ENCODE measurements at places on chromosomes 16 and 17.
A peak's percentile ranks its signal among the peaks of the same experiment; 100 is the strongest.

GRCh38 chr17:8649157-8650118 lies 18.9 kb upstream of the MYH10 start:
- no peak for DNase-seq

DNA sequence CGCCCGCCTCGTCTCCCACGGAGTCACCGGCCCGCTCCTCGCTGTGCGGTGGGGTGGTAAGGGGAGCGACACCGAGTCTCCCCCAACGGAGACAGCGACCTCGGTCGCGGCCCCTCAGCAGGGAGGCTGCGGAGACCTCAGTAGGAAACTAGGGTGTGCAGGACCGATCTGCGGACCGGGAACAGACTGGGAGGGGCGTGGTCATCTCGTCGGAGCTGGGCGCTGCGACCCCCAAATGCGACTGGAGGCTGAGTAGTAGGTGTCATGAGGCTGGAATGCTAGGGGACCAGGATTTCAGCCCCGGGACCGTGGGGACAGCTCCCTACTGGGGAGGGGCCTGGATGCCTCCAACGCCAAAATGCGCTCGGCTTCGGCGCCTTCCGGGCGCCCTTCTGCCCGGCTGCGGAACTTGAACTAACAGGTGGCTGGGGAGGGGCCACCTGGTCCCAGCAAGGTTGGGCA lies 1.3 kb downstream of the CACNG4 start:
- no peak for DNase-seq

- DNase-seq: peak; percentile 37
Observed at GRCh38 chr17:57612202-57613071, 132.7 kb downstream of the CCDC182 start.

- no peak for DNase-seq
Observed at GRCh38 chr17:33099252-33099651, 107.6 kb downstream of the SPACA3 start.

- DNase-seq: no peak
Observed at GRCh38 chr17:65515512-65515911, 45.9 kb downstream of the AXIN2 start.

DNA sequence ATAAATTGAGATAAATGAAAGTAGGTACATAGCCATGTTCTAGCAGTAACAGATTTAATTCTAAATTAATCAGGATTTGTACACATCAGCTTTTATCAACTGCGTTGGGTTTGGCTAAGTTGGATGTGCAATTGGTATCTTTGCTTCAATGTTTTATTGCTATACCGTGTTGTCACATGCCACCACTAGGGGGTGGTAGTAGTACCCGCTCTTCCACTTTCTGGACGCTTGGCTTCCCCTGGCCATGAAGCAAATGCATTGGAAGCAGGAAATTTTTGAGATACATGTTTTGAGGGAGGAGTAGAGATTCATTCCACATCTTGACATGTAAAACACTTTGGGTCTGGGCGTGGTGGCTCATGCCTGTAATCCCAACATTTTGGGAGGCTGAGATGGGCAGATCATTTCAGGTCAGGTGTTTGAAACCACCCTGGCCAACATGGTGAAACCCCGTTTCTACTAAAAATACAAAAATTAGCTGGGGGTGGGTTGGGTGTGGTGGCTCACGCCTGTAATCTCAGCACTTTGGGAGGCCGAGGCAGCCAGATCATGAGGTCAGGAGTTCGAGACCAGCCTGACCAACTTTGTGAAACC lies 58.6 kb downstream of the EMP2 start:
- peak; percentile 73 for DNase-seq

DNA sequence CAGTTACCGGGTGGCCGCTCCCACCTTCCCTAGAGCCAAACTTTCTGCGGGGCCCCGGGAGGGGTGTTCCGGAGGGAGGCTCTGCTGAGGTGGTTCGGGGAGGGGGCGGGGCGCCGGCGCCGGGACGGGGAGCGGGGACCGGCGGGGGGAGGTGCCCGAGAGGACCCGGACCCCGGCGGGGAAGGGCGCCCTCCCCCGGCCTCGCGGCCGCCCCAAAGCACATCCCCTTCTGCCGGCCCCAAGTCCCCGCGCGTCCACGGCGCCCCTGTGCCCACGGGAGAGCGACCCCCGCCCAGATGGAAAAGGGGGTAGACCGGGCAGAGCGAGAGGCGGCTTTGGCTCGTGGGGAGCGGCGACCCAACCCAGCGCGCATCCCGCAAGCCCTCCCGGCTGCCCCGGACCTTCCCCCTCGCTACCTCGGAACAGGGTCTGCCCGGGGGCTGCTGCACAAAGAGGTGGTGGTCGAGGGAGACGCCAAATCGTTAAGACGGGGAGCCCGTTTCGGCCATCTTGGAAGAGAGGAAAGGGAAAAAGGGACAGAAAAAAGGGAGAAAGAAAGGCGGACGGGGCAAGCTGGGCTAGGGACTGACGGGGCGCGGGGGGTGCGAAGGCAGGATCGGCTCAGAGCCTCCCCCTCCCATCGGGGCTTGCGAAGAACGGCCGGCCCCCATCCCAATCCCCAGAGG lies 530 bp downstream of the PCGF2 start:
- peak; percentile 37 for DNase-seq

All from A673 (cell line).